GF-D8 (cell line): ENCODE measurements at places on chromosomes 2 and 18.
A peak's percentile ranks its signal among the peaks of the same experiment; 100 is the strongest.

DNA sequence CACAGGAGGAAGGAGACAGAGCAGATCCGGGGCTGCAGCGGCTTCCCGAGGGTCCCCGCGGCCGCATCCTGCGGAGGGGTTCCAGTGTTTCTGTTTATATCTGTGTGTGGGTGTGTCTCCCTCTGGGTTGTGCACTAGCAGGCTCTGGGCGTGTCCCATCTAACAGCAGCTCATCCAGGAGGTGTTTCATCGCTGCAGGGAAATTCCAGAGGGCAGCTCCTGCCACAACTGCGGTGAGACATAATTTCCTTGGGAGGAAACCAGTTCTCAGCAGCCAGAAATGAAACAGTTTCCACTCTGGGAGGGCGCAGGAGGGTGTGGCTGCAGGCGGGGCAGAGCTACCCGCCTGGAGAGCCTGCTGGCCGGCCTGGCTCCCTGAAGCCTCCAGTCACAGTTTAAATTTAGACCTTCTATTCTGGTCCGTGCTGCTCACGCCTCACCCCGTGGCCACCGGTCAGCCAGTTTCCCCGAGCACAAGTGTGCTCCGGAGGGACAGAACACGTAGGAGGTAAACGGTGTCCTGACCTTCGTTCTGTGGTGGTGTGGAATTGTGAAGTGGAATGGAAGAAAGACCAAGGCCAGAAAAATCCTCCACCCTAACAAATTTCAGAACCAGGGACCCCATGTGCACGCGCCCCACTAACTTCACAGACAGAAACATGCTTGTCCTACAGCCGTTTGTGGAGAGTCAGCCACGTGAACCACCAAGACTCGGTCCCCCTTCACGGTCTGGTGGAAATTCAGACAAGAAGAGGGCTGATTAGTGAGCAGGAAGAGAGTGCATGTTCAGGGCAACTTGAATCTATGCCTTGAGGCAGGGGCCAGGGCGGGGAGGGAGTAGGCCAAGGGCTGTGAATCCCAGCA is 50.2 kb downstream of the TEX44 start:
- DNase-seq, result peak; percentile 79

GRCh38 chr2:224404796-224405195 is 2.9 kb upstream of the FAM124B start:
- no peak for DNase-seq

DNA sequence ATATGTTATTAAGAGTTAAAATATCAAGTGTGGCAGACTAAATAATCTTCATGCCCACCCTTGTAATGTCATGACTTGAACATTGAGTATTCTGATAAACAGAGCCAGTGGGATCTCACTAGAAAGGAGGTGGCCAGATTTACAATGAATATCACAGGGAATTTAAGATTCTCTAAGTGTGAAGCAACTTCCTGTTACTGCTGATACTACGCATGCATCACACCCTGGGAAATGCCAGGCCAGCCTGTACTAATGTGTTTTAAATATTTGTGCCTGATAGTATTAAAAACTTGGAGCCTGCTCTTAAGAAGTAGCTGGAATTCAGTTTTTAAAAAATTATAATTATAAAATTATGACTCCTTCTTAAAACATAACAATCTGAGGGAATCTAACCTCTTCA is 148.3 kb downstream of the LAMA3 start:
- no peak for DNase-seq

- DNase-seq, result no peak
These were observed 157.5 kb upstream of the PKDCC start for GRCh38 chr2:41890341-41890740.

DNA sequence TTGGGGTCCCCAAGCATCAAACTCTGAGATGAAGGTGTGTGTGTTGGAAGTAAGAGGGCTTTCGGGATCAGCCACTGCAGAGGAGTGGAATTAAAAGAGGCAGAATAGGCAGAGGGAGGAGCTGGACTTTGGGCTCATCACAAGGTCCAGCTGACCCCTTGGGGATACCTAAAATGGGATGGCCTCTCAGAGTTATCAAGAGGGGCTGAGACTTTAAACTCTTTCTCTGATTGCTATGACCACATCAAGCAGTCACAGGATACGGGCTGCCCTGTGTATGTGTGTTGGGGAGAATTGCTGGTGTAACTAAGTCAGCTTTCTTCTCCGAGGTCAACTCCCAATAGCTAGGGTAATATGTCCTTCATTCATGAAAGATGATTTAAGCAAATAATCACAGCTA is 127.7 kb upstream of the SLC14A2 start:
- no peak for DNase-seq

GRCh38 chr2:204967199-204967960 is 422.1 kb downstream of the PARD3B start:
- no peak for DNase-seq

GRCh38 chr2:157500334-157500733 is 56.4 kb upstream of the CYTIP start:
- DNase-seq, result no peak

- DNase-seq, result no peak
These were observed 11.9 kb upstream of the BCL2L11 start for GRCh38 chr2:111108745-111109271.

DNA sequence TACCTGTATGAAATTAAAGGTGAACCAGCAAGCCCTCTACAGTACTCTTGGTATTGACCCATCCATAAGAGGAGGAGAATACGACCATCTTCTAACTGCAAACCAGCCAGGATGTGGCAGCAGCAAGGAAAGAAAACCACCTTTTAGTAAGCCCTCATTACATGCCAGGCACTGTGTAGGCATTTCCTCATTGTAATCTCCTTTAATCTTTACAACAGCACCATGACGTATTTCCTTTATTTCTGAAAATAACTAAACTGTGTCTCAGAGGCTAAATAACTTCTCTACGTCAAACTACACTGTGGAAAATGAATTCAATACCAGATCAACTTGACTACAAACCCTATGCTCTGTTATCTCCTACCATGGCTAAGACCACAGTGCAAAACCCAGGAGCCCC is 18.2 kb downstream of the WDR35 start:
- DNase-seq, result peak; percentile 65
